CD8-positive, alpha-beta T cell (primary cell): ENCODE measurements at places on chromosomes 6 and 20. TPM values are rescaled to one million over a fixed set of nuclear protein-coding genes. Genes with fewer than 3 reads are reported as not detected.
A peak's percentile ranks its signal among the peaks of the same experiment; 100 is the strongest.

SOX4 gene
- 20.4 TPM for total RNA-seq

C20orf202 gene
- total RNA-seq: not detected

FNDC1 gene
- not detected for total RNA-seq

LSM2 gene
- 19.6 TPM for total RNA-seq

HLA-DQA1 gene
- total RNA-seq: 5.4 TPM

GRM1 gene
- not detected for total RNA-seq

ZNF334 gene
- total RNA-seq: 0.14 TPM

TNF gene
- total RNA-seq: 30.1 TPM

CTNNBL1 gene
- 22.4 TPM for total RNA-seq

DNA sequence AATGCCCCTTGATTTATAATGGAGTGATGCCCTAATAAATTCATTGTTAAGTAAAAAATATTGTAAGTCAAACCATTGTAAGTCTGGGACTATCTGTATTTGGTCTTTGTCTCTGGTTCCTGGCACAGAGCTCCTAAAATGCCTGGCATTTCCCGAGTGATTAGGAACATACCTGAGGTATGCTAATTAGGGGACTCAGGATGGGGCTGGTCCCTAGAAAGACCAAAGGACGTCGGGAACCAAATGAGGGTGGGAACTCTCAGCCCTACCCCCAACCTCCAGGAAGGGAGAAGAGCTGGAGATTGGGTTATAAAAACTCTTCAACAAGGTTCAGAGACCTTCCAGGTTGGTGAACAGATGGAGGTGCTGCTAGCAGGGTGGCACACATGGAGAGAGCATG, 82.6 kb upstream of the ARG1 start:
- no peak for DNase-seq

GRCh38 chr20:1301031-1301529, 27.9 kb downstream of the SDCBP2 start:
- peak; percentile 67 for DNase-seq

DNA sequence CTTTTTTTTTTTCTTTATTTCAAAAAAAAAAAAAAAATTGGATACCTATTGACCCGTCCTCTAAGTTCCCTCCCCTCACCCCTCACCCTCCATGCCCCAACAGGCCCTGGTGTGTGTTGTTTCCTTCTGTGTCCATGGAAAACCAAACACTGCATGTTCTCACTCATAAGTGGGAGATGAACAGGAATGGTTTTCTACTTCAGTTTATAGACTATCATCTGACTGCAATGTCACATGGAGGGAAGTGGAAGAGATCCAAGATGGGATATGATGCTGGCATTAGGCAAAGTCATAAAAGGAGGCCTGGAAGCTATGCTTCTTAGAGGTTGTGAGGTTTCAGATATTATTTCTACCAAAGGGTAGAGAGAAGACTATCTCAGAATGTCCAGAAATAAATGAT, 237.5 kb downstream of the MAFB start:
- DNase-seq: no peak

DNA sequence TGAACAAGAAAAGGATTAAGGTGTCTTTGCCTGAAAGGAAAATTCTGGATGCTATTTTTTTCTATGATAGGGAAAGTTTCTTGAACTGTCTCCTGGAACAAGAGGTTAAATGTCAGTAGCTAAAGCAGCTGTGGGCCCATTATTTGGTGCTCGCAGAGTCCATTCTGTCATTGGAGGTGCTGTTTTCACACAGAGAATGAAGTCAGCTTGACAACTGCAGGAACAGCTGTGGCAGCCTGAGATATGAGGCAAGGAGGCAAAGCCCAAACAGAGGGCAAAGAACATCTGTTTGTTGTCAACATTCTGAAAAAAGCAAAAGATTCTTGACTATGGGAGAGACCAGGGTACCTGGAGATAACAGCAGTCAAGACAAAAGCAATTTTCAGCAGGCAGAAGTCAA, 548.2 kb downstream of the KIF16B start:
- DNase-seq: no peak

- DNase-seq: no peak
Measured at GRCh38 chr20:34575271-34575670, 16.8 kb downstream of the MAP1LC3A start.

DNA sequence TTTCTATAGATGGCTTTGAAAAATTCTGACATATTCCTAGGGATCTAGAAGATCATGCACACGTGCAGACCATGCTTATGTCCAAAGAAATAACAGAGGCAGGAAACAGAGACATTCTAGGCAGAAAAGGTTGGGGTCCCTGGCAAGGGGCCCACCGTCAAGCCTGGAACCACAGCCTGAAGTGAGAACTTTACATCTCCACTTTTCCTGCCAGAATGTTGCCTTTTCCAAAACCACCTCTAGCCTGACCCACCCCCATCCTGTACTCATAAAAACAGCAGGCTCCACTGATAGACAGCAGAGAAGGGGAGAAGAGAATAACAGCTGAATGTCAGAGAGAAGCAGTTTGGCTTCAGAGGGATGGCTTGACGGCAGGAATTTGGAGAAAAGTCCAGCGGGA, 257.3 kb upstream of the NT5E start:
- DNase-seq: no peak

DNA sequence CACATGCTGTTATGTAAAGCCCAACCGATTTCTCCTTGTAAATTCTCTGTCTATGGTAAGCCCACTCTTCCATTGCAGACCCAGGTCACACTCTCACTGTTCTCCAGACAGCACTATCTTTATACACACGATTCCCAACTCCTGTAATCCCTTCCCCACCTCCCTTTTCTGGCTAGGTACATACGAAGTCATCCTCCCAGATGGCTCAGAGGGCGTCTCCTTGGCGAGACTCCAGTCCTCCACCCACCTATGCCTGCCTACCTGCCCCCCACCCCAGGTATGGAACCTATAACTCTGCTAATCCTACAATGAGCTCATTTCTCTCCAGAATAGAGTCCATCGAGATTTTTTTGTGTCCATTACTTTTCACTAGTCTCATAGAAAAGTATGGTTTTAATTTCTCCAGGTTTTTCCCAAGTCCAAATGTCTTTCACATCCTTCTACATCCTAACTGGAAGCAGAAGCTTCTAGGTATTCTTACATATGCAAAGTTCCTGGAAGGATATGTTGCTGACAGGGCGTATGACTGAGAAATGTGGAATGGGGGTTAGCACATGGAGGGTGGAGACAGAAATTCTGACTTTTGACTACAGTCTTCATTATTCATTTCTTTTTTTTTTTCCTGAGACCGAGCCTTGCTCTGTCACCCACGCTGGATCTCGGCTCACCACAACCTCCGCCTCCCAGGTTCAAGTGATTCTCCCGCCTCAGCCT, 22.8 kb downstream of the SCML4 start:
- no peak for DNase-seq

- no peak for DNase-seq
Measured at GRCh38 chr20:61220131-61220530, 31.9 kb upstream of the CDH4 start.

DNA sequence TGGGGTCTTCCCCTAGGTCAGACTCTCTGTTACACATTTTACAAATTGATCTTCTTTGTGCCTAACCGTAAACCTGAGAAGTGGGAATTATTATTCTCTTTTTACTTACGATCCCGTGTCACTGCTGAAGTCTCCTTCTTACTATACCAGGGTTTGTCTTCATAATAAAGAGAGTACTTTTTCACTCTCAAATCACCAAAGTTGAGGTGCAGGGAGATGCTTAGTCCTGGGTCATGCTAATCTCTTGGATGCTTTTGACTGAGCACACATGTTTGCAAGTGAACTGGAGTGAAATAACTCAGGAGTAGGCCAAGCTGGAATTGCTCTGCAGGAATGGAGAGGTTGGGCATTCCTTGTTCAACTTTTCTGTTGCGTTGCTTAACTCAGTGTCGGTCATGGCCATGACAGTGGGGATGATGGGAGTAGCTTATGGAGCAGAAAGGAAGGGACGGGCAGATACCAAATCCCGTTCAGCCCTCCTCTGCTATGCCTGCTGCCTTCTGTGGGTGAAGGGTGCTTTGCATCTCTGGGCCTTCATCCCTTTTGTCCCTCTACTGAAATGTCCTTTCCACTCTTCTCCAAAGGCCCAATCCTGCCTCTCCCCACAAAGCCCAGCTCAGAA, 15.2 kb upstream of the TAGAP start:
- no peak for DNase-seq

- no peak for DNase-seq
Measured at GRCh38 chr20:50645253-50646068, 45.9 kb downstream of the RIPOR3 start.

DNA sequence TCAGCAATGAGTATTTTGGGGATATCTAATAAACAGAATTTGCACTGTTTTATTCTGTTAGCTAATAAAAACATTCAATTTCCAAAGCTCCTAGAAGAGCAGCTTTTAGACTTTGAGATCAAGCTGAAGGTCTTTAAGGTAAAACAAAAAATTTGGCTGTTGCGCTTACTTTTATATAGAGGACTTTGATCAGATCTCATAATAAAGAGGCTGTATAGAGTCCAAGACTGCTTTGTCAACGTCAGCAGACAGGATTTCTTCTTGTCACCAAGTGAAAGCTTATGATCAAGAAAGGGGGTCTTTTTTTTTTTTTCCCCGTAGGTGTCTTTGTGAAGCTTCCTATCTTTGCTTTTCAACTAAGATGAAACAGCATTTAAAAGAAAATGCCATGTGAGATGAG, 556.5 kb upstream of the SLC35B3 start:
- no peak for DNase-seq

DNA sequence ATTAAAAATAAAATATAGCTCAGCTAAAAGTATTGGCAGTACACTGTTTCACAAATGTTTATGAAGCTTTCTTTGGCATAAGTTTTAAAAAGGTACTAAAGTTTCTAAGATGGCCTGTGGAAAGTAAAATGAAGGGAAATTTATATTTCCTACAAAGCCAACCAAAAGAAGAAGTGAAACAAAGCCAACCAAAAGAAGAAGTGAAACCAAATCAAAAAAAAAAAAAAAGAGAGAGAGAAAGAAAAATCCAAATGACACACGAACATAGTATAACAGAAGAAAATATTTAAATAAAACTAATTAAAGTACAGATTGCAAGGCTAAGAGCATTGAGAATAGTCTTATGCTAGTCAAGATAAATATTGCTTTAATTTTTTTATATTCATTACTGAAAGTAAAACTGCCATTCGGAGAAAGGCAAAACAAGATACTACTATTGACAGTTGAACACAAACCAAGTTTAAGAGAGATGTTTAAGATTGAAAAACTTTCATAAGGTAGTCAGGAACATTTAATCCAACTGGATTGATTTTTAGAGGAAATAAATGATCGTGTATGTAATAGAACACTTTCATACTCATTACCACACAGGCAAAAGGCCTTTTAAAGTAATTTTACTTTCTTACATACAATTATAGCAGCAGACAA, 12.8 kb upstream of the KHDRBS2 start:
- DNase-seq: no peak

- no peak for DNase-seq
Measured at GRCh38 chr20:9301129-9302090, 213.0 kb upstream of the LAMP5 start.

- no peak for DNase-seq
Measured at GRCh38 chr6:46137387-46137786, 7.6 kb downstream of the ENPP4 start.

DNA sequence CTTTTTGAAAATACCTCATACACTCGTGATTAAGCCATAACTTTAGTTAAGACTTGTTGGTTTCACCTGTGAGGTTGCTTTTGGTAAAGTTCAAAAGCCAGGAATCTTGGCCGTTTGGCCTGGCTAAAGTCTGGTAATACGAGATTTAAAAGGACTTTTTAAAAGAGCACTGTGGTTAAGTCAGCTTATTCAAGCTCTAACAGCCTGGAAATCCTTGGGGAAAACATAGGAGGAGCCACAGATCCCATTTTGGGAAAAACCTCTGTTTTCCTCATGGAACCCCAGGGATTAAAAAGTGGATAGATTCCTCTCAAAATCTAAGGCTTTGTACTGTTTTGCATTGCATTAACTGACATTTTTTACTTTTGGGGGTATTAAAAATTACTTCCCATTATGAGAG, 13.7 kb upstream of the SLC22A16 start:
- DNase-seq: no peak

- DNase-seq: no peak
Measured at GRCh38 chr20:59976156-59976782, 18.0 kb downstream of the CDH26 start.

DNA sequence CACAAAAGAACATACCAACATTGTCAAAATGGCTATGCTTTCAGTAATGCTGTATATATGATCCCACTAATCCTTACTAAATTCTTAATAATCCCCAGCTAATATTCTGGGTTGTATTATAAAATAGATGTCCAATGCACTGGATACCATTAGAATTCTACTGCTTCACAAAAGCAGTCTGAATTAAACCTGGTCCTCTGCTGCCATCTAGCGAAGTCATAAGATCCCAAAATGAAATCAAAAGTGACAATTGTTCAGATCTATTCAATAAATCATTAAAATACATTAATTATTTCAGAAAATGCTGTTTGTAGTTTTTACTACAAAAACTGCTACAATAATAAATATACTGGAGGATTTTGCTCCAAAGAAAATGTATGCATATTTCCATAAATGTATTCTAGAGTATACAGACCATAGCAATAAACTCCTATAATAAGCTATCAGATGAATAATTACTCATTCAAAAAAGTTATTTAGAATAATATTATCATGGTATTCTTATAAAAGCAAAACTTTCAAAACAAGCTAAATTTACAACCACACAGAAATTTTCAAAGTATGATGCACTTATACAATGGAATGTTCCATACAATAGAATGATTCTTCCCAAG, 92.6 kb downstream of the RNGTT start:
- peak; percentile 72 for DNase-seq
